Urinary bladder (tissue), 4 donors: ENCODE measurements at places on chromosomes 1 and 21. TPM values are rescaled to one million over a fixed set of nuclear protein-coding genes. Genes with fewer than 3 reads are reported as not detected.

Gene TEX35
- 0.11 TPM for total RNA-seq

Gene OPTC
- total RNA-seq = not detected

Gene ADCY10
- 0.37 TPM for total RNA-seq

Gene LCE6A
- total RNA-seq = not detected

Gene CCDC24
- 2.8 TPM for total RNA-seq

Gene S100A12
- total RNA-seq = 5.6 TPM

Gene CLEC20A
- 0.48 TPM for total RNA-seq

Gene RPL22
- 229 TPM for total RNA-seq

Gene CCDC17
- total RNA-seq = 0.85 TPM

Gene KRTAP27-1
- total RNA-seq = not detected

Gene MROH9
- not detected for total RNA-seq

Gene SPATA46
- not detected for total RNA-seq

Gene CADM3
- total RNA-seq = 8.7 TPM

Gene TTC3
- 670 TPM for total RNA-seq

Gene GBP7
- not detected for total RNA-seq

Gene CFAP74
- 0.11 TPM for total RNA-seq

Gene EDARADD
- 10.6 TPM for total RNA-seq

Gene ERVH48-1
- total RNA-seq = not detected

Gene NR5A2
- 9.0 TPM for total RNA-seq

Gene LHX4
- total RNA-seq = not detected

Gene AGMAT
- 0.48 TPM for total RNA-seq

Gene OR2L8
- 0.53 TPM for total RNA-seq
